ENCODE measurements at places on chromosomes 11 and 22.
A peak's percentile ranks its signal among the peaks of the same experiment; 100 is the strongest.

DNA sequence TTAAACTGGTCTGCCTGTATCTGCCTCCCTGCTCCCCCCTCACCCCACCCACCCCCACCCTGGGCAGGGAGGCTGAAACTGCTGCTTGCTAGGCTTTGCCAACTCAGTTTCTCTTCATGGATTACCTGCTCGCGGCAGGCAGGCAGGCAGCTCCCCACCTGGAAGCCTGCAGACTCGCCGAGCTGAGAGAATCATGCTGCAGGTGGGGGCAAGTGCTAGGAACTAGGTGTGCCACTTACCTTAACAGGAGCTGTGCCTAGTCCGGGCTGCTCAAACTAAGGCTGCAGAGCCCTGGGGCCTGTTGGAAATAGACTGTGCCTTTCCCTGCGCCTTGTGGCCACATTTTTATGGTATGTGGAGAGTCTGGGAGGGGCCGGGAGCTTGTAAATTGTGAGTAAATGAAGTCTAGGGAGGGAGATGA is 30.3 kb downstream of the MARK2 start:
- no peak for DNase-seq

GRCh38 chr11:113664069-113664980 is 41.8 kb downstream of the TMPRSS5 start:
- no peak for DNase-seq

- DNase-seq = no peak
Observed at GRCh38 chr22:48718818-48719500, 1108.7 kb downstream of the BRD1 start.

GRCh38 chr11:111718859-111719258 is 47.3 kb downstream of the PPP2R1B start:
- DNase-seq = no peak

GRCh38 chr11:91776655-91777054 is 448.0 kb upstream of the FAT3 start:
- DNase-seq = no peak

GRCh38 chr11:57069942-57070341 is 81.2 kb downstream of the OR5AK2 start:
- no peak for DNase-seq

DNA sequence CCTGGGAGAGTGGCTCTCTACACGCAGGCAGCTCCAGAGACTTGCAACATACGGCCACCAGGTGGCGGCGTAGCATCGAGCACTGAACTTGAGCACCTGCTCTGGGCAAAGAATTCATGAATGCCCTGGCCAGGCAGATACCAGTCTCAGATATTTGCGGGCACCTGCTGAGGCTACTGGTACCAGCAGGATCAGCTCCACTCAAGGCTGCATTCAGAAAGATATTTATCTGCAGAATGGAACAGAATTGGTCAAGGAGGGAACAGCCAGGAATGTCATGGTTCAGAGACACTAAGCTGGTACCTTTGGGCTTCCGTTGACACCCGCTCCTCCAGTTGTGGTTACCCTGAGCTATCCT is 10.8 kb upstream of the CCDC86 start:
- peak; percentile 92 for DNase-seq

- no peak for DNase-seq
Observed at GRCh38 chr22:37930952-37931440, 22.4 kb downstream of the C22orf23 start.

DNA sequence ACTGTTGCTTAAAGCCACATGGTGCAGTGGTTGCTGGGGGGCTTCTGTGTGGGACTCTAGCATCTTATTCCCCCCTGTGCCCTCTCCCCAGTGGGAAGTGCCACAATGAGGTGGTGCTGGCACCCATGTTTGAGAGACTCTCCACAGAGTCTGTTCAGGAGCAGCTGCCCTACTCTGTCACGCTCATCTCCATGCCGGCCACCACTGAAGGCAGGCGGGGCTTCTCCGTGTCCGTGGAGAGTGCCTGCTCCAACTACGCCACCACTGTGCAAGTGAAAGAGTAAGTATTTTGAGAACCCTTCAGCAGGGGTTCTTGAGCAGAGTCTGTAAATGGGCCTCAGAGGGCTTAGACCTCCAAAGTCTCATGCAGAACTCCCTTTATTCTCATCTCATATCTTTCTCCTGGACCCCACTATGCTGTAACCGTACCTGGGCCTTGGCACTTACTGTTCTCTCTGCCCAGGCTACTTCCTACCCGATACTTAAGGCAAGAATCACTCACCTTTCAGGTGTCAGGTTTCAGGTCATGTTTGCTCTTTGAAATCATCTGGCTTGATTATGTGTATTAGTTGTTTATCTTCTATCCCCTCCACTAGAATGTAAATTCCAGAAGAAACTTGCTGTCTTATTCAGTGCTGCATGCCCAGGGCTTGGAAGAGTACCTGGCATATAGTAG is 32.4 kb downstream of the PIK3IP1 start:
- no peak for DNase-seq

DNA sequence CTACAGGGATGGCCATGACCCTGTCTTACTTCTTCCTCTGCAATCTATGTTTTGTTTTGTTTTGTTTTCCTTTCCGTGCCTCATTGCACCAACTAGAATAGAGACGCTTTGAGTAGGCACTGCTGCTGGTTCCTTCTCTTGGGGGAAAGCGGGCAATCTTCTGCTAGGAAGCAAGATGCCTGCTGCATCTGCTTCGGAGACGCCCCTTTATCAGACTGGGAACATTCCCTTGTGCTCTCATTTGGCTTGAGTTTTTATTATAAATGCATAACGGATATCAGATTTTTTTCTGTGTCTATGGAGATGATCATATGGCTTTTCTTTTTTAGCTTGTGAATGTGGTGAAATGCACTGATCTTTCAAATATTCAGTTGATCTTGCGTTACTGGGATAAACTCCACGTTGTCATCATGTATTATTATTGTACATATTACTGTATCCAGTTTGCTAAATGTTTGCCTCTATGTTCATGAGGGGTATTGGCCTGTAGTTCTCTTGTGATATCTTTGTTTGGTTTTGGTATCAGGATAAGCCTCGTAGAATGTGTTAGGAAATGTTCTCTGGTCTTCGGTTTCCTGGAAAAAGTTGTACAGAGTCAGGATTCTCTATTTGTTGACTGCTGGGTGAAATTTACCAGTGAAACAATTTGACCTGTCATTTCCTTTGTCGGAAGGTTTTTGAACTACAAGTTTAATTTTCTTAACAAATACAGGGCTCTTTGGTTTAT is 23.4 kb upstream of the KRTAP5-6 start:
- no peak for DNase-seq

GRCh38 chr11:118092907-118093571 is 6.3 kb upstream of the SMIM35 start:
- DNase-seq = no peak

- no peak for DNase-seq
Observed at GRCh38 chr11:128219731-128220120, 367.6 kb downstream of the ETS1 start.

DNA sequence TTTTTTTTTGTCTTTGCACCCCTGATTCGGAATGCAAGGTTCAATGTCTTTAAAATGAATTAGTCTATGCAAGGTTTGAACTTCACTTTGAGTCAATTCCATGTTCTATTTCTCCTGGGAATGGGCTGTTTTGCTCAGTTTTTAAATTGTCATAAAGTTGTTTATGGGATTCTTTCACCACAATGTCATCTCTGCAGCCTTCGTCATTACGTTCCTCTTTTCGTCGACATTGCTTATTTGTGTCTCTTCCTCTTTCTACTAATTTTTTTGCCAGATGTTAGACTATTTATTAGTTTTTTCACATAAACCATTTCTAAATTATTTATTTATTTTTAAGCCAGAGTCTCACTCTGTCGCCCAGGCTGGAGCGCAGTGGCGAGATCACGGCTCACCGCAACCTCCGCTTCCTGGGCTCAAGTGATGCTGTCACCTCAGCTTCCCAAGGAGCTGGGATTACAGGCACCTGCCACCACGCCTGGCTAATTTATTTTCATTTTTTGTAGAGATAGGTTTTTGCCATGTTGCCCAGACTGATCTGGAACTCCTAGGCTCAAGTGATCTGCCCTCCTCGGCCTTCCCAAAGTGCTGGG is 7.1 kb upstream of the TNNT3 start:
- no peak for DNase-seq

DNA sequence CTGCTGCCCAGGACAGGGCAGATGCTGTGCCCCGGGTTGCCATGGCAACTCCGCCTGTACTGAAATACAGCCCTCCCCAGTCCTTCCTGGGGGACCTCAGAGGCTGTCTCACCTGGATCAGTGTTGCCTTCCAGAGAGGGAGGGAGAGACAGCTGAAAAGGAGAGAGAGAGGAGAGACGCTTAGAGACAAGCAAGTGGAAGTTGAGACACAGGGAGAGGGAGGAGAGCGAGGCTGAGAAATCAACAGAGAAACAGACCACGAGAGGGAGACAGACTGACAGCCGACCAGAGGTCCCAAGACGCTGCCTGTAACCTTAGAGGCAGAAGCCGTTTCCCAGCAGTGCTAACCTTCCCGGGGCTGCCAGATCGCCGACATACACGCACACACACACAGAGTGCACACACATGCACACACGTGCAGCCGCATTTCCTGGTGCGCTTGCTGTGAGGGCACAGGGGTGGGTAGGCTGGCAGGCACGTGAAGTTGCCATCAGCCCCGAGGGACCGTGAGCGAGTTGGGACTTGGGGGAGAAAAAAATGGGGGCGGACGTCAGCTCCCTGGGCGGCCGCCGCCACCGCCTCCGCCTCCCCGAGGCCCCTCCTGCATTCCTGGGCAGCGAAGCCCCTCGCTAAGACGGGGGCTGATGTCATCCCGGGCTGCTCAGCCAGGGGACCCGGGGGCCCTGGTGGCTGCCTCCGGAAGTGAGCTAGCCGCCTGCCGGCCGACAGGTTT is 88.6 kb upstream of the CRYBB3 start:
- peak; percentile 51 for DNase-seq

GRCh38 chr11:46879056-46879585 is 33.0 kb upstream of the CKAP5 start:
- DNase-seq = no peak

DNA sequence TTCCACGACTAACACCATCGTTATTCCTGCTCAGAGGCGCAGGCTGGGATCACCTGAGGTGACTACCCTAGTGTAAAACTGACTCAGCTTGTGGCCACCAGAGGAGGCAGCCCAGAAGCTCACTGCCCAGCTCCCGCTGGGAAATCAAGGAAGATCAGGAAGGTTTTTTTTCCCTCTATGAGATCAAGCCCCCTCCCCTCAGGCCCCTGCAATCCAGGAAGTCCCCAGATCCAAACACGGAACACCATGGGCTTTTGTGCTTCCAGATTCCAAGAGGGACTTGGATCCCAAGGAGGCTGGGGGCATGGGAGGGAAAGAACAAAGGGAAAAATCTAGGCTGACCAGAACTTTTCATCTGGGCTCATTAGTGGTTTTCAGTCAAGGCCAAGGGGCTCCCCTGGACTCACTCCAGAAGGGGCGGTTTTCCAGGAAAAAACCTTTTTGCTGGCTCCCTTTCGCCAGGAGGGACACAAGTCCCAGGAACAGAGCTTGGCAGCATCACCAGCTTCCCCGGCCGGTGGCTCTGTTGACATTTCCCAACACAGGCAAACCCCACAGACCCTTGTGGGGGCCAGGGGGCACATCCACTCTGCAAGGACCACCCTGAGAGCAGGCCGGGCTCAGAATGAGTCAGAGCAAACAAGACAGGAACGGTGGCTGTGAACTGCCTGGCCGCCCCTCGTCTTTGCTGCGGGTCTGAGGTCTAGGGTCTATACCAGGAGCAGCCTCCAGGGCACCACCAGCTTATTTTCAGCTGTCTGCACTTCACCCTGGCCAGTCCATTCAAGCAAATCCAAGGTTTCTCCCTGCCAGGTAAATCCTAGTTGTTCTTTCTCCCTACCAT is 36.8 kb downstream of the MYH9 start:
- no peak for DNase-seq

- no peak for DNase-seq
Observed at GRCh38 chr22:46547179-46547882, 9.9 kb upstream of the CELSR1 start.

DNA sequence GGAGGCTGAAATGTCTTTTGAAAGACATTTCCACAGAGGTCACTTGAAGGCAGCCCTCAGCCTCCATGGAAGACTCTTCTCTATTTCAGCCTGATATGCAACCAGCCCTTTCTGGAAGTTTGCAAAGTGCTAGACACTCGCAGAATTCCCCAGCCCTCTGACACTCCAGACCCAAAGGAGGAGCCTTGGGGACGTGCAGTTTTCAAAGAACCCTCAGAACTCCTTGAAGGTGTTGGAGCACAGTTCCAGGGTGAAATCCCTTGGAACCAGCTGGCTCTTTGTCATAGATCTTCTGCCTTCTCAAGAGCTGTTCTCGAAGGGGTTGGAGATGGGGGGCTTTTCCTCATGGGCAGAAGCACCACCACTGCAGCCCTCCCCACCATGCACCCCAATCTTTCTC is 19.6 kb downstream of the SPATA19 start:
- DNase-seq = no peak

GRCh38 chr22:37109242-37109917 is at the start of gene TMPRSS6:
TMPRSS6 (minus strand) TSS chr22:37109713; CDS start chr22:37103417, 6,296 bp downstream.
- DNase-seq = no peak

DNA sequence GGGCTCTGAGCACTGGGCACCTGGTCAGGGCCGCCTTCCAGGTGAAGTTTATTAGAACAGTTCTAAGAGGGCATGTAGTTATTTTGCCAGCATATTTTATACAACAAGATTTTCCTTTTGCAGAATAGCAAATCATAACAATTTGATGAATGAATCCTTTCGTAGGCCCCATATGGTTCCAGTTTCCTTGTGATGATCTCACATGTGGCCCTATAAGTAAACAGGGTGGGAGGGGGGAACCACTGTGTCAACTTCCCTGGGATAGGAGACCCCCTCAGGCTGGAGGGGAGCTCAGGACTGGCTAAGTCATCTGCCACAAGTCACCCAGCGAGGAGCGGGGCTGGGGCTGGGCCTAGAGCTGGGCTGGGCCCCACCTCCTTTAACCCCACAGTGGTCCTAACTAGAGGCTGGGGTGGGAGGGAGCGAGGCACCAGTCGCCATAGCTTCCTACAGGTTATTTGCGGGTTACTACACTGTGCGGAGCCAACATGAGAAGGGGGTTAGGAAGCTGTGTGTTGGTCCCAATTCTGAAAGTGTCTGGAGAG is 4.2 kb downstream of the FBLN1 start:
- DNase-seq = no peak

GRCh38 chr22:42283278-42284201 is 13.1 kb upstream of the TCF20 start:
- DNase-seq = no peak

GRCh38 chr11:90309693-90310092 is 86.8 kb upstream of the CHORDC1 start:
- no peak for DNase-seq

- DNase-seq = no peak
Observed at GRCh38 chr22:50317178-50317577, 9.6 kb downstream of the DENND6B start.

DNA sequence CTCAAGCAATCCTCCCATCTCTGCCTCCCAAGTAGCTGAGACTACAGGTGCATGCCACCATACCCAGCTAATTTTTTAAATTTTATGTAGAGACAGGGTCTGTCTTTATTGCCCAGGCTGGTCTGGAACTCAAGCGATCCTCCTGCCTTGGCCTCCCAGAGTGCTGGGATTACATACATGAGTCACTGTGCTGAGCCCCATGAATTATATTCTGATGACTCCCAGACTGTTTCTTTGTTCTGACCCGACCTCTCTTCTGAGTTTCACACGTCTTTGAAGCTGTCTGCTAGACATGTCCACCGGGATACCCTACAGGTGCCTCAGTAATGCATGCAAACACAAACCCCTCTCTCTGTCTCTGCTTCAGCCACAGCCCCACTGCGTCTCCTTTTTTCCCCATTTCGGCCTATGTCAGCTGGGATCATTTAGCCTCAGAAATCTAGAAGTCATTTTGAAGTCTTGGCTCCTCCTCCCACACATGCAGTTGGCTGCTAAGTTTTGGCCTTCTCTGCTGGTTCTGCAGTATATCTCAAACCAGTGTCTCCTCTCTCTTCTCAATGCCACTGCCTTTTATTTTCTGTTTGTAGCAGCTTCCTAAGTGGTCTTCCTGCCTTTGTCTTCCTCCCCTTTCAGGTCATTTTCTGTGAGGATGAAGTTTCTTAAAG is 4.8 kb downstream of the VPS26B start:
- no peak for DNase-seq

All from T47D (cell line).